Left renal cortex interstitium (tissue), 4 donors: ENCODE measurements at places on chromosomes 2 and 18. TPM values are rescaled to one million over a fixed set of nuclear protein-coding genes. Genes with fewer than 3 reads are reported as not detected.

DNA sequence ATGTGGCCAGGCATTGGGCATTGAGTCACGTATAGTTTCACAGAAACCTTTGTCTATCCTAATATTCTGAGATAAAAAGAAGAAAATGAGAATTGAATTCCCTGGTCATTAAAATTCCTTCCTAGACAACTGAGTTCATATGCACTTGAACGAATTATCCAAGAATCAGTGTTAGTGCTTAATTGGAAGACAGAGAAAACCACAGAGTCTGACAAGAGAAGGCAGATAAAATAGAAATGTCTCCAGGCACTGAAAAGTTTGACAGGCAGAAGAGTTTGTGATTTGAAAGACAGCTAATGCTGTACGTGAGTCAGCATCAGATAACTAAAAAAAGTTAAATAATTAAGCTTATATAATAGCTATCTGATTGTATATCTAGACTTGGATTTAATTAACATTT, 47.7 kb upstream of the TRIB2 start:
- no peak for DNase-seq

- no peak for DNase-seq
These were observed 147.3 kb upstream of the SLC14A2 start for GRCh38 chr18:45467945-45468344.

- DNase-seq = no peak
These were observed 74.8 kb downstream of the CHST9 start for GRCh38 chr18:27110319-27110718.

Gene TYMS
- 116 TPM for polyA plus RNA-seq

Gene NEU4
- polyA plus RNA-seq = 4.1 TPM

Gene ACOXL
- polyA plus RNA-seq = 1.2 TPM

Gene C2orf66
- 1.2 TPM for polyA plus RNA-seq

Gene SF3B6
- 127 TPM for polyA plus RNA-seq

Gene SLC9A4
- polyA plus RNA-seq = 7.3 TPM
